ENCODE measurements at places on chromosomes 3 and 15.

DNA sequence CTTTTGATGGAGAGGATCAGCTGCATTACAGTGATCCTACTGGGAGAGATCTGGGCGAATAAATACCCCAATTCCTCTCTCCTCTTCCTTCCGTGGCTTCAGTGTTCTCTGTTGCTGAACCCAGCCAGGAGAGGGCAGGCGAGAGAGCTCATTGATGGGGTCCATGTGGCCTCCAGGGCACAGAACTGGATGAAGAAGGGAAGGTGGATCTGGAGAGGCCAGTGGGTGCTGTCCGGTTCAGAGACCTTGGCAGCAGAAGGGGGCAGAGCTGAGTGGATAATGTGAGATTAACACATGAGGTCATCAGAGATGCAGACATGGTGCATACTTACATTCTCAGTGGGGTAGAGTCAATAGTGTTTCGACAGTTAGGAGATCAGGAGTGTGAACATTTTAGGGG lies 193.6 kb downstream of the CLSTN2 start:
- no peak for DNase-seq

- DNase-seq, result no peak
Observed at GRCh38 chr3:102169915-102170479, 264.8 kb upstream of the ZPLD1 start.

DNA sequence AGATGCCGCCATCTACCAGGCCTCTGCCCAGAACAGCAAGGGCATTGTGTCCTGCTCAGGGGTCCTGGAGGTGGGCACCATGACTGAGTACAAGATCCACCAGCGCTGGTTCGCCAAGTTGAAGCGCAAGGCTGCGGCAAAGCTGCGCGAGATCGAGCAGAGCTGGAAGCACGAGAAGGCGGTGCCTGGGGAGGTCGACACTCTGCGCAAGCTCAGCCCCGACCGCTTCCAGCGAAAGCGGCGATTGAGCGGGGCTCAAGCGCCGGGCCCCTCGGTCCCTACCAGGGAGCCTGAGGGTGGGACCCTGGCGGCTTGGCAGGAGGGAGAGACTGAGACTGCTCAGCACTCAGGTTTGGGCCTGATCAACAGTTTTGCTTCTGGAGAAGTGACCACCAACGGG lies 22.6 kb downstream of the ALPK3 start:
- no peak for DNase-seq

- DNase-seq, result no peak
Observed at GRCh38 chr15:65910341-65910740, 41.0 kb downstream of the RAB11A start.

DNA sequence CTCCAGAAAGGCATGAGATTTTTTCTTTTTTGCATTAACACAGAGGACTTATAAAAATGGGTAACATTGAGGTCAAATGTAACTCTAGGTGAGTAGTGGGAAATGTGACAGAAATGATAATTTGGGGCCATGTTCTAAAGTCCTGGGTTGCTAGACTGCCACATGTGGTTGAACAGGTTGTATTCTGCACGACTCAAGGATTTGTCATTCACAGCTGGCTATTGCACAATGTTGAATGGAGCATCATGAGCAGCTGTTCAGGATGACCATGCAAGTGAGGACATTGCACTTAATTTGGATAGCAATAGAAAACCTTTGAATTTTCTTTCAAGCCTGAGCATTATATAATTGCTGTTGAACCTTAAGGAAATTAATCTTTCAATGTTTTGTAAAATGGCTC lies 396.6 kb downstream of the NAALADL2 start:
- no peak for DNase-seq

DNA sequence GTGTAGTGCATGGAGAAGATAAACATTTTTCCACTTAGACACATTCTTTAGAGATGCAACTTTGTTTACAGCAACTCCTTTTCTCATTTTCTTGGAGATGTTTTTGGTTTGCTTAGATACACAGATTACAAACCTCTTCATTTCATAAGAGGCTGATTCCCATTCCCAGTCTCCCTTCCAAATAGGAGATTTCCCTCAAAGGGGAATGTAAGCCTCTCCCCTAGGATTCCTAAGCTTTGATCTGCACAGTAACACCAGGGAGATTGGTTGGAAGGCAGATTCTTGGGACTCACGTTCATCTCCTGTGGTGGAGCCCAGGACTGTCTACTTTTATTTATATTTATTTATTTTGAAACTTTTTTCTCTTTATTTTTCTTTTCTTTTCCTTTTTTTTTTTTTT lies 63.2 kb downstream of the MCTP2 start:
- no peak for DNase-seq

DNA sequence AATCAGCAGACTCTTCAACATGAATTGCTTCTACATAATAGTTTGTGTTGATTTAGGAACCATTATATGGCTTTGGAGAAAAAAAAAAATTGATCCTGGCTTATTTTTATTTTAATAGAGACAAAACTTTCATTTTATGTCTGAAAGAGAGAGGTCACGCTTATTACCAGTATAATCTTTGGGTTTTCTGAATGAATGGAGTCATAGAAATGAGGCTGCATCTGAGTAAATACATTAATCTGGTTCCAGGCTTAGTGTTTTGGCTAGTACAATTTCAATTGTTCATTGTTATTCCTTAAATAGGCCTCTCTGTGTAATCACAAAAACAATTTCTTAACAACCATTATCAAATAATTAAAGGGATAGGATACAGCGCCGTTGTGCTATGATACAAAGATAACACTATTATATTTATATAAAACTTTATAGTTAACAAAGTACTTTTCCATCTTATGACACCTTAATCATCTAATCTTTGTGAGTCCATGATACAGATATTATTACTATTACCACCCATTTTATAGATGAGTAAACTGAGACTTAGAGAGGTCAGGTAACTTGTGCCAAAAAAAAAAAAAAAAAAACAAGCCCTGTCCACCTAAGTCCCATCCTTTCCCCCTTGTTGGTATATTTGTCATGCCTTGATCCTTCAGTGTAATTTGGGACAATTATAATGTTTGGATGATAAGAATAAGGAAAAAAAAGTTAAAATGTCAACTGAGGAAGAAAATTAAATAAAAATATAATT lies 41.8 kb upstream of the GOLM2 start:
- DNase-seq, result no peak

DNA sequence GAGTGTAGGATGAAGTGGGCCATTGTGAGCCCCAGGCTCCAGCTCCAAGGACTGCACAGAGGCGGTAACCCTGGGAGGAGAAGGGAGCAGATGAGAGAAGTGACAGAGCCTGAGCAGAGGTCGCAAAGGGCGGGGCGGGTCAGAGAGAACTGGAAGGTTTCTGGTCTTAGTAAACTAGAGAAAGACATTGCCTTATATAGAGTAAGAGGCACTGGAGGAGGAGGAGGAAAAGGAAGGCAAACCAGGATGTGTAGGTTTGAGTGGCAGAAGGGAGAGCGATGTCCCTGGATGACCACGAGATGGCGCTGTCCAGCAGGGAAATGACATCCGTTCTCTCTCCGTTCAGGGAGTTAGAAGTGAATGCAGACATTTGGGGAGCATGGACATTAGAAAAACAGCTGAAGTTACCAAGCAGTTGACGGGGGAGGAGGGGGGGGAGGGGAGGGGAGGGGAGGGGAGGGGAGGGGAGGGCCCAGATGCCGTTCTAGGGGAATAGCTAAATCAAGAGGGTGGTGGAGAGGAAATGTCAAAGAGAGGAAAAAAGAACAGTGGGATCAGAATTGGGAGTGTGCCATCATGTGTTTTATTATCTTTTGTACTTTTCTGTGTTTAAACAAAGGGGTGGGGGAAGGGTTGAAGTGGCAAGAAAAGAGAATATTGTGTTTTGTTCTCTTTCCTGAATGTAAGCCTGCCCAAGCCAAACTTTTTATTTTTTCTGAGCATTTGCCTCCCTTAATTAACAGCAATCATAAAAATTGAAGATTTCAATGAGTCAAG lies 48.8 kb downstream of the STARD5 start:
- DNase-seq, result no peak

DNA sequence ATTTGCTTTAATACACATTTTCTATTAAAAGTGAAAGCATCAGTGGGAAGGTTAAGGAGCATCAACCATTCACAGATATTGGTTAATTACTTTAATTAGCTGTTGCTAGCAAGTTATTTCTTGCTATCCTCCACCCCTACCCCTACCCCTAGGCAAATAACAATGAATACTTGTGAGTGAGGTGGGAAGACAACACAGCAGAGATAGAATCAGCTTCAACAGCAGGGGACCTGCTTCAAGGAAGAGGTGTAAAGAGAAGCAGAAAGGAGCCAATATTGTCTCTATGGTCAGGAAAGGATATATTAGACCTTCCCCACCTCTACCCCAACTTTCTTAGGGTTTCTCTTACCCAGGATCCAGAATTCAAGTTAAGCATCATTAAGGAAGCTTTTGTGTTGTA lies 149.4 kb downstream of the SNRK start:
- DNase-seq, result no peak

GRCh38 chr15:90270502-90271150 lies 5.2 kb downstream of the NGRN start:
- DNase-seq, result no peak

DNA sequence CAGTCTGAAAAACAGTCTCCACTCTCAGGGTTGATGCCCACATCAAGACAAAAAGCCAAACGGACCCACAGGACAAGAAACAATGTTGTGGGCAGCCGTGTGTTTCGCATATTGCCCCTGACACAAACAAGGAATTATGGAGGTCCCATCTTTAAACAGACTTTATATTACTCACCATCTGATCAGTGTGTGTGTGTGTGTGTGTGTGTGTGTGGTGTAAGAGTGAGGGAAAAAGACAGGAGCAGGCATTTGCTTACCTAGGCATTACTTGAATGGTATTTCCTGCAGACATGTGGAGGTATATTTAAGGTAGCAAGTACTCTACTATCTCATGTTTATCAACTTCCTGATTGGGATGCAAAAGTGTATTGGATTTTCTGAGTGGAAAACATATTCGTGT lies 136.3 kb downstream of the TMCO5A start:
- DNase-seq, result no peak

DNA sequence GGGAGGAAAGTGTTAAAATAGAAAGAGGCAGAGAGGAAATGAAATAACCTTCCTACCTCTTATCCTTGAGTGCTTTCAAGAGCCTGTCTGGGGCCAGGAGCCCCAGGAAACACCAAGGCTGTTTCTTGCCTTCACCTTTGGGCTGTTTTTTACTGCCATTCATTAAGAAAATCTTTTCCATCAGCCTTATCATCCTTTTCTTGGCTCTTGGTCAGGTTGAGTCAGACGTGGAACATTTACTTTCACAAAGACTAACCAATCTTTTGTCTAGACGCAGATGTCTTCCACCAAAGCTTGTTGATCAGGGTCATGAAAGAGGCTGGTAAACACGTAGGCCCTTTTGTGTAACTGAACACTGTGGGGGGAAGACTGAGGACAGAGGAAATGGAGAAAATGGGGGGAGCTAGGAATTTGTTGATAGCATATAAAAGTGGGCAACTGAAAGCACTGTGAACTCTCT lies 151.0 kb upstream of the THBS1 start:
- no peak for DNase-seq

DNA sequence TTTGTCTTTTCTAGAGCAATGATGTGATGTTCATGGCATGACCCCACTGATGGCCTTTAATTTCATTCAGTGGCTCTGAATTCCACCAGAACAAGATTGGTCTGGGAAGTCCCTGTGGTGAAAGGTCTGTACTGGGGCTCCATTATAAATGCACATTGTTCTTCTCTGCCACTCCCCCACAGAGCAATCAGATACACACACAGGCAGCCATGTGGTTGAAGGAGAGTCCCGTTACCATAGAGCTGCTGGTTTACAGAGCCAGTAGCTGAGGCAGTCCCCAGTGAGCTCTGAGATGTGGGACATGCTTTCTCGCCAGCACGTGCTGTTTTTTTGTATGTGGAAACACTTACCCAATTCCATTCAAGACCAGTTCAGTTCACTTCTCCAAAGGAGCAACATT lies 172.7 kb upstream of the TRIM42 start:
- DNase-seq, result no peak

- no peak for DNase-seq
Observed at GRCh38 chr3:95627697-95628096, 1186.7 kb upstream of the EPHA6 start.

- no peak for DNase-seq
Observed at GRCh38 chr3:177646749-177647148, 449.5 kb upstream of the TBL1XR1 start.

- no peak for DNase-seq
Observed at GRCh38 chr15:59376733-59377132, 4.1 kb upstream of the MYO1E start.

DNA sequence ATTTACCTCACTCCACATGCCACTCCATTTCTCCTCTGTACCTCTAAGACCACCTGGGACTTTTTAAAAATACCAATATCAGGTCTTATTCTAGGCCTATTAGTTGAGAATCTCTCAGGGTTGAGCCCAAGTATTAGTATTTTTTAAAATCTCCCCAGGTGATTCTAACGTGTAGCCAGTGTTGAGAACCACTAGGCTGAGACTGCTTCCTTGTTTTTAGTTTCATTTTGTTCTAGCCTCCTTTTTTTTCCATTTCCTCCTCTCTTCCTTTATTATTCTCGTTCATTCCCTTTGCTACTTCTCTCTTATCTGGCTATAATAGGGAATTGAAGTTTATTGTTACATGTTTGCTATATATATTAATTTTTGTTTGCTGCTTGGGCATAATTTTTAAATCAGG lies 217.8 kb upstream of the CD96 start:
- DNase-seq, result no peak

DNA sequence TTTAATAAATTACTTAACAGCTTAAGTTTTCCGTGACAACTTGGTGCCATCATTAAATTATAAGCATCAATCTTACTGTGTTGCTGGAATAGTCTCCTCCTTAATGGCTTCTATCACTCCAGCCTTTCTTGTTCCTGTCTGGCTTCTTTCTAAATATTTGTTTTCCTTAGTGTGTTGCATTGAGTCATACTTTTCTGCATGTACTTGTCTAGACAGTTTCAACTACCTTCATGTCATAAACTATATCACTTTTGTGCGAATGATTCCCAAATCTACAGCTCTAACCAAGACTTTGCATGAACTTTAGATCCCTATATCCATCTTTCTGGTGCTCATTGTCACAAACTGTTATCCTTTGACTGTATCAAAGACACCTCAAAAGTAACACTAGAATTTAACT lies 78.4 kb downstream of the AKAP13 start:
- no peak for DNase-seq

GRCh38 chr15:85691350-85692240 lies 103.1 kb downstream of the KLHL25 start:
- DNase-seq, result no peak

DNA sequence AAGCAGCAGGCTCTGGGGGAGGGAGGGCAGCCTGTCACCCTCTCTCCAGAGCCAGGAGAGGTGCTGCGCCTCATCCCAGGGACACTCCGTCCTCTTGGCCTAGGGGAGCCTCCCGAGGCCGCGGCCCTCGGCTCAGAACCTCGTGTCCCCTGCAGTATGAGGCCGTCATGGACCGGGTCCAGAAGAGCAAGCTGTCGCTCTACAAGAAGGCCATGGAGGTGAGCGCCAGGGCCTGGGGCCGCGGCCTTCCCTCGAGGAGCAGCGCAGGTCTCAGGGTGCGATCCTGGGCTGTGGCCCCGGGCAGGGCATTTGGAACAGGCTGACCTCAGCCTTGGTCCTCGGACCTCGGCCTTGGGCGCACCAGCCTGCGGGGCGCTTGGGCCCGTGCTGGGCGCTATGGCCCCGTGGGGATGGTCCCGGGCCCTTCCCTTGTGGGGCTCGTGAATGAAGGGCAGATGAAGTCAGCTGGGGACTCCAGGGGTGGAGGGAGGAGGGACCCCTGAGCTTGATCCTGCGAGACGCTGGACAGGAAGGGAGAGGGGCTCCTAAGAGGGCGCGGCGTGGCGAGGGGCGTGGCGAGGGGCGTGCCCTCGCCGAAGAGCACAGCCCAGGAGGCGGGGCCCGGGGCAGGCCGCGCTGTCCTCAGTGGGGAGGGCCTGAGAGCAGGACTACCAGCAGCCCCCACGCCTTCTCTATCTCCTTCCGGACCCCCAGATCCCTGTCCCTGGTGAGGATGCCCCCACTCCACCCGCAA lies 32.9 kb downstream of the PSTPIP1 start:
- DNase-seq, result no peak

Data from smooth muscle cell of the brain vasculature (primary cell).